AG08395 (cell line): ENCODE measurements at places on chromosomes 12 and 14.

- DNase-seq = no peak
Observed at GRCh38 chr12:121404734-121405133, 4.8 kb downstream of the RNF34 start.

- DNase-seq = no peak
Observed at GRCh38 chr12:21828779-21829178, 54.3 kb upstream of the KCNJ8 start.

DNA sequence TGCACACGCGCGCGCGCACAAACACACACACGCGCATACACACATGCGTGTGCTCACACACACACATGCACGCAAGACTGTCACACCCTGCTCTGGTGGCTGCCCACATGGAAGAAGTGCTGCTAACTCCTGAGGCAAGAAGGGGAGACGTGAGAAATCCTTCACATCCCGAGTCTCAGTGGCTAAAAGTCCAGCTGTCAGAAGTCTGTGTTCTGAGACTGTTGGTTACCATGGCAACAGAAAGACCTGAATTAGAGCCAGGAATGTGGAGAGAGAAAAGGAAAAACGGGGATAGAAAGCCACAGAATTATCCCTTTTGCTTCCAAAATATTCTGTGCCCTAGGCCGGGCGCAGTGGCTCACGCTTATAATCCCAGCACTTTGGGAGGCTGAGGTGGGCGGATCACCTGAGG is 71.2 kb downstream of the PPFIBP1 start:
- DNase-seq = peak; percentile 68

- DNase-seq = no peak
Observed at GRCh38 chr12:54662026-54662425, 13.9 kb upstream of the DCD start.

DNA sequence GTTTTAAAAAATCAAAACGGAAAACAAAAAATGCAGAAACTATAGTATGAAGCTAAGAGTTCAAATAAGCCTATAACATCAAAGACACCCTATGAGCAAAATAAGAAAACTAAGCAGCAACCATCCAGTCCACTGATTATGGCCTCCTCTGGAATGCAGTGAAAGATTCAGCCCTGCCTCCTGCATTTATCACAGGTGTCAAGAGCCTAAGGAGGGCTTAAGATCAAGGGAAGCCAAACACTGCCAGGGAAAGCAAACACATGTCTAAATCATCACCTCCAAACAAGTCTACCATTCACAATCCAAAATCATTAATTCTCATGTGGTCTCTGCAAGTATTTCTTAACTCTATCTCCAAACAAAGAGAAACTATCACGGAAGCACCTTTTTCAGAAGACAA is 28.4 kb downstream of the SARNP start:
- no peak for DNase-seq

DNA sequence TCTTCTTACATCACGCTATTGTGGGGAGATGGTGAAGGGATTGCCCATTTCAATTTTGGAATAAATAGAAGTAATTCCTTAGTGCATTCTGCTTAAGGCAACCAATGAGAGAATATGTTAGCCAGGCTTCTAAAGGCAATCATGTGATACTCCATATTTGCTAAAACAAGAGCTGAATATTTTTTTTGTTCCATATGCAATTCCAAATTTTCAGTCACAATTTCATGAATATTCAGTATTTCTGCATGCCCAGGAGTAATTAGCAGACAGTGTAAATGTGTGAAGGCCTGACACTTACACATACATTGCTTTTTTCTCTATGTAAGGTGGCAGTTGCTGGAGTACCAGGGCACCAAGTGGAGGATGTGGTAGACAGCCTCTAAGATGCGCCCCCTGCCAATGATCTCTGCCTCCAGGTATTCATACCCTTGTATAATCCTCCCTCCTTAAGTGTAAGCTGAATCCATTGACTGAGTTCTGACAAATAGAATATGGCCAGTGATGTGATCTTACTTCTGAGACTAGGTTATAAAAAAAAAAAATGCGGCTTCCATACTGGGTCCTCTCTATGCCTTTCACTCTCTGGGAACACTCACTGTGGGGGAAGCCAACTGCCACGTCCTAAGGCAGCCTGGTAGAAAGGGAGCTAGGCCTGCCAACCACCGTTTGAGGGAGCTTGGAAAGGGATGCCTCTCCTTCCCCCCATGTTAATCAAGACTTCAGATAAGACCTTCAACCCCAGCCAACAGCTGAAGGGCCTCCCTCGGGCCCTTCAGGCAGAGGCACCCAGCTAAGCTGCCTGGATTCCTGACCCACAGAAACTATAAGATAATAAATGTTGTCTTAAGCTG is 62.7 kb upstream of the PTGR2 start:
- DNase-seq = no peak

- no peak for DNase-seq
Observed at GRCh38 chr12:117053050-117053400, 46.2 kb downstream of the TESC start.

DNA sequence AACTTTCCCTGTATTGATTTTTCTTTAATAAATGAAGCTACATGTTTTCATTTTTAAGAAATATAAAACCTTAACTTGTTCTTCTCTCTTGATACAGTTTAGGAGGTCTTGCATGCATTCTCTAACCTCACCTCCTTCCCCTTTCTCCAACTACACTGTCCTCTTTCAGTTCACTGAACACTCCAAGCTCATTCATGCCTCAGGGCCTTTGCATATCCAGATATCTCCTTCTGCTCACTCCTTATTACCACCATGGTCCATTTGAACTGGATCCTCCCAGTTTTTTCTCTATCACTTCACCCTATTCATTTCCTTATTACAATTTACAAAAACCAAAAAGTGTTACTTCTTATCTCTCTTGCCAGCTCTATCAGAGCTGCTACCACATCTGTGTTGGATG is 242.9 kb upstream of the PLEKHG7 start:
- DNase-seq = no peak

GRCh38 chr12:103456006-103456405 is 39.8 kb downstream of the C12orf42 start:
- DNase-seq = no peak

- DNase-seq = no peak
Observed at GRCh38 chr12:115032521-115032920, 348.5 kb upstream of the TBX3 start.

DNA sequence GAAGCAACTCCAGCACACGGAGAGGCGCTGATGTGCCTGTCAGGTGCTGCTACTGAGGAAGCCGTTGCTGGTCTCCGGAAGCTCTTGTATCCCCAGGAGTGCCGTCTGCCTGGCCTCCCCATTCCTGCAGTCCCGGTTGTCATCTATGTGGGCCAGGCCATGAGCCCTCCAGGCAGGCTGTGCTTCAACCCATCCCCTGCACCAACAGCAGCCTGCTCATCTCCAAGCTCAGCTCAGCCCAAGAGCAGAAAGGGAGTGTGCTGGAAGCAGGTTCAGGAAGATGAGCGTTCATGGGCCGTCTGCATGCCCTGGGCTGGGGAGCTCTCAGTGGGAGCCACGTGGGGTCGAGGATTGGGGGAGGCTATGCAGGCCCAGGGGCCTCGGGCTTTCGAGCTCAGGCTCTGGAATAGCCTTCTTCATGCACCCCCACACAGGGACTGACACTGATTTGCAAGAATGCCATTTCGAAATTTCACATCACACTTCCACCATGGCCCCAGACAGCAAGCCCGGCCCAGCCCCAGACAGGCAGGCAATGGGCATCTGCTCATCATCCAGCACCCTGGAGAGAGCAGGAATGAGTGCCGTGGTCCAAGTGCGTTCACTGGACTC is 164.5 kb downstream of the KIF26A start:
- no peak for DNase-seq

GRCh38 chr12:34288963-34289345 is 266.7 kb downstream of the ALG10 start:
- no peak for DNase-seq

DNA sequence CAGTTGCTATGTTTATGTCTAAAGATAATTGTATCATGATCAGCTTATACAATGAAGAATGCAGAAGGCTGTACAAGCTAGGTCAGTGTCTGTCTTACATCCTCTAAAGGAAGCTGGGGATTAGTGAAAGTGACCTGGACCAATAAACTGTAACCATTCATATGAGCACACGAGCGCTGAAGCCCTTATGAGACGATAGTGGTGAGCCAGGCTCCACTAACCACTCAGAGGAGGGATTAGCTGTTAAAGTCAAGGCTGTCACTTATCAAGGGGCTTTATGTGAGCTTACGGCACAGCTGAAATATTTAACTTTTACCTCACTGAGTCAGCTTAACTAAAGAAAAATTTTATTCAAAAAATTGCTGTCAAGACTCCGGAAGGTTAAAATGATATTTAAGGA is 30.3 kb downstream of the NDUFA12 start:
- no peak for DNase-seq

DNA sequence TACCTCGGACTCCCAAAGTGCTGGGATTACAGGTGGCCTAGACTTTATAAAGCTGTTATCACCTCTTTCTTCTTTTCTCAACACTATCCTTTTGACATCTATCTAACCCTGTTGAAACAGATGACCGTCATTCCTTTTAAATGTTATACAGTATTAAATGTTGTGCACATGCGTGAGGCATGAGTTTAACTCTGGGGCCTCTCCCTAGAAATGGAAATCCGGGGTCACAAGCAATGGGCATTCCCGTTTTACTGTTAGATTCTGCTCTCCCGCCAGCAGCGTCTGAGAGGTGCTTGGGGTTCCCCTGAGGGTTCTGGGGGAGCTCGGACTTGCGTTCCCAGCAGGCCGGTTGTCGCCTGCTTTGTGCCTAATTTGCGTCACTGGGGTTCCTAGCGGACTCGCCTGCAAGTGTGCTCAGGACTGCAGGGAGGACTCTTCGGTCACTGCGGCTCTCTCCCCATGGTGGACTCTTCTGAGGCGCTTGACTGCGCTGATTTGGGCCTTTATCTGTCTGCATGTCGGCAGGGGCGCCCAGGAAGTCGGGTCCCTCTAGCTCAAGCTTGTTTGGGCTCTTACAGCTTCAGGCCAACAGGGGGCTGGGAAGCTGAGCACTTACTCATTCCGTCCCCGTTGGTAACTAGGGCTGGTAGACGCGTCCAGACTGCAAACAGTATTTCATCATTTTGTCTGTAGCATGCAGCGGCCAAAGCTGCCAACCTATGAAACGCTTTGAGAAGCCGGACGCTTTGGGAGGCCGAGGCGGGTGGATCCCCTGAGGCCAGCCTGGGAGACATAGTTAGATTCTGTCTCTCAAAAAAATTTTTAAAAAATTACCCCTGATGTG is 1.2 kb upstream of the RAN start:
- DNase-seq = peak; percentile 91

GRCh38 chr12:108821407-108822397 is 35.7 kb downstream of the SSH1 start:
- no peak for DNase-seq

GRCh38 chr14:76267322-76268046 is 108.5 kb upstream of the ESRRB start:
- DNase-seq = peak; percentile 81

DNA sequence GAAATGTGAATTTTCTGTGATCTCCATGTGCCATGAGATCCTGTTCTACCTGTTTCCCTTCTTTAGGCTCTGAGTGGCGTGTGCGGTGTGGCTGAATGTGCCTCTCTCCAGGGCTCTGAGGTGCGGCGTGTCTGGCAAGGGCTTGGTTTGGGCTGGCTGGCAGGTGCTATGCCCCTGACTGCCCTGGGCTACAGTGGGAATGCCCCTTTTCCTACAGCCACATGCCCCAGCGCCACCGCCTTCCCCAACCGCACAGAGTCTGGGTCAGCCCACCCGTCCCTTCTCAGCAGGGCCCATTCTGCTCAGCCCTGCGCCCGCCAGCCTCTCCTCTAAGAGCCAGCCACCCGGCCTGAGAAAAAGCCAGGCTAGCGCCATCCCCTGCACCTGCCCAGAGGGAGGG is 24.7 kb downstream of the BTBD6 start:
- no peak for DNase-seq

- DNase-seq = peak; percentile 87
Observed at GRCh38 chr12:26097046-26097878, 27.6 kb downstream of the BHLHE41 start.

DNA sequence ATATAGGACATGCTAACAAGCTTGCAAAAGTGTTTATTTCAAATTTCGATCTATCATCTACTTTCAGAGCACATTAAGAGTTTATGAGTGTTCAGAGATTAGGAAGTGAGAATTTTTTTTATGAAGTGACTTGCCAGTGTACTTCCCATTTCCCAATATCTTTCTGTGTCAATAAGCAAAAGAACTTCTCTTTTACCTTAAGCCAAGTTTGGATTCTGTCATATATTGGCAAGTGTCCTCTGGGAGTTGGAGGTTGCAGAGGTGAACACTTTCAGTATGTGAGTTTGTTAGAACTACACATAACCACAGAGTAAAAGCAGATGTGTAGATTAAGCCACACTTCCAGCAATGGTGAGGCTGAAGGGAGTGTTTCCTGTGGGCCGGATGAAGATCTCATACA is 16.6 kb upstream of the KLRF1 start:
- DNase-seq = no peak

DNA sequence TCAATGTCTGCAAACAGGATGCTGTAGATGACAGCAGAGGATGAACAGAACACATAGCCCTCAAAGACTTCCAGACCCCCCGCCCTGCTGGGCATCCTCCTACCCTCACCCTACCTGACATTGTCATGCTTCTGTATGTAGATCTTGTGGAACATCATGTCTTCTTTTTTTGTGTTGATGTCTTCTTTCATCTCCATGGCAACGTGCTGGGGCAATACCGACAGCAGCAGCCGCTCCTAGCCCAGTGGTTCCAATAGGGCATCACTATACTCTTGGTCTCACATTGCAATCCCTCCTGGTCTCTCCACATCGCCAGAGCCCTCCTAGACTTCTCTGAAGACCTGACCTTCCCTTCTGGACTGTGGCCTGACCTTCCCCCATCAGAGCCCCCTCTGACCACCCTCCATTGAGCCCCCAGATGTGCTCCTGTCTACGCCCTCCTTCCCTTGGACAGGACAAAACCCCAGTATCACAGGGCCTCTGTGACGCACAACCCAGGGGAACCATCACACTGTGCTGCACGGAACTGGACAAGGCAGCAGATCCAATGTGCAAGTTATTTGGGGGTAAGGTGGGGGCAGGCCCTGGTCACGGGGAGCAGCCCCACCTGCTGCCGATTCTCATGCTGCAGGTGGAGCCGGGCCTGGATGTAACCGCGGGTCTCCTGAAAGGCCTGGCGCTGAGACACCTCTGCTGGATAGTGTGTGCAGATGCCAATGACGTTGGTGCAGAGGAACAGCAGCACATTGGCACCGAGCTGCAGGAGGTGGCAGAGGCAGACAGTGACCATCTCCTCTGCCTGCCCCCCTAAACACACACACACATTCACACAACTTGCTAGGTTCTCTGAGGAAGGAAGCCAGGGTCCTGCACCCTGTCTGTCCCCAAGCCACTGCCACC is 11.1 kb downstream of the ADCY6 start:
- no peak for DNase-seq

DNA sequence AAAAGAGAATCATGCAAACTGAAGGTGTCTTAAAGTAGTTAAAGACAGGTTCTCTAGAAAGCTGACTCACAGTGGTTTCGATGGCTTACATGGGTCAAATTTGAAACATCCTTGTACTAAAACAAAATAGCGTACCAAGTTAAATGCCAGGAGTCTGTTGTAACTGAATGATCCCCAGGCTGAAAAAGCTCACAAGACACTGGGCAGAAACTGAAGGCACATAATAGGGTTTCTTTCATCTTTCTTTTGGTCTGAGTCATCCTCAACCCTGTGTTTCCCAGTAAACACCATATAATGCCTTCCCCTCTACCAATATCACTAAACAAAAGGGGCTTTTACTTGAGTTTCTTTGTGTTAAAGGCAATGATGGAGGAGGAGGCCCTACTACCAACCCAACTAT is 12.8 kb downstream of the ZFYVE1 start:
- DNase-seq = no peak
